ENCODE measurements at places on chromosomes 3 and 15.

GRCh38 chr3:66415867-66416428, 84.9 kb downstream of the LRIG1 start:
- DNase-seq: no peak

GRCh38 chr15:75064846-75065245, 41.5 kb downstream of the PPCDC start:
- no peak for DNase-seq

DNA sequence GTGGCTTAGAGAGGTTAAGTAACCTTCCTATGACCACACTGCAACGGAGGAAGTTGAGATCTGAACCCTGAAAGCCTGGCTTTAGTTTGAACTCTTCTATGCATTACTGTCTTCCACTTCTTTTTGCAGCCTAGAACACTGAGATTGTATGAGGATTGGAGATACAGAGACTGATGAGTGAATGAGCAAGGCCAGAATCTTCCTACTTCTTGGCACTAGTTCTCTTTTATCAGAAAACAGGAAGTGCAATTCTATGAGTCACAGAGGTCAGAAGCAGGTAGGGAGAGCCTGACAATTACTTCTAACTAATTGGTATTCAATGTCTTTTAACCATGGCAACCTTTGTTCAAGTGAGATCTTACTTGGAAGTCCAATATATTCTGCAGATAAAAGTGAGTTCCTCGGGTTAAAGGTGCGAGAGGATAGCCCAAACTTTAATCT, 219.0 kb downstream of the SHQ1 start:
- DNase-seq: no peak

DNA sequence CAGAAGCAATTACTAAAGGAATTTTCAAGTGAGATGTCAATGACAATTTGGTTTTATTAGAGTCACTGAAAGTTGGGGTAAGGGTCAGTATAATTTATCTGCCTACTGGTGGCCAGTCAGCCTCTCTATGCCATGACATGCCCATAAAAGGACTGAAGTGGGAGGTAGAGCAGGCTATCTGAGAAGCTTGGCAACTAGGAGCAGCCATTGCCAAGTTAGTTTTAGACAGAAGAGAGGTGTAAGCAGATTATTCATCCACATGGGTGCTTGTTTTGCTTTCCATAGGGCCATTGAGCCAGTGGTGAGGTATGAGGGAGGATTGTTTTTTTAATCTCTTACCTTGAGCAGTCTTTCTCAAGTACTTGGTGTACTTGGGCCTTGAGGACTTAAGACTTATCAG, 8.1 kb upstream of the RBP1 start:
- DNase-seq: no peak

DNA sequence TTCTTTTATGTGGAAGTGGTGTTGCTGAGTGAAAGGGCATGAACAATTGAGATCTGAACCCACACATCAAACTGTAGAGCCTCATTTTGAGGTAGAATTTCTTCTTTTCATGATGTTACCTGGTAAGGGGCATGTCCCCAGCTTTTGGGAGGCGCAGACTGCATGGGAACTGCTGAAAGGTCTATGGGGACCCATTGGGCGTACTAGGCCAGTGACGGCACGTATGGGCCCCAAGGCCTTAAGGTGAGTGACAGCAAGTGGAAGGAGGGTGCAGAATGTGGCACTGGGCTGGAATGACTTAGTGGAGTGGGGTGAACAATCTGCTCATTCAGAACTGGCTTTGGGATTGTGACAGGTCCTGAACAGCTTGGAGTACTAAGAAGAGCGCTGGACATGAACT, 123.6 kb upstream of the RGMA start:
- no peak for DNase-seq

GRCh38 chr15:78130466-78131294, 565 bp downstream of the CIB2 start:
- peak; percentile 73 for DNase-seq

DNA sequence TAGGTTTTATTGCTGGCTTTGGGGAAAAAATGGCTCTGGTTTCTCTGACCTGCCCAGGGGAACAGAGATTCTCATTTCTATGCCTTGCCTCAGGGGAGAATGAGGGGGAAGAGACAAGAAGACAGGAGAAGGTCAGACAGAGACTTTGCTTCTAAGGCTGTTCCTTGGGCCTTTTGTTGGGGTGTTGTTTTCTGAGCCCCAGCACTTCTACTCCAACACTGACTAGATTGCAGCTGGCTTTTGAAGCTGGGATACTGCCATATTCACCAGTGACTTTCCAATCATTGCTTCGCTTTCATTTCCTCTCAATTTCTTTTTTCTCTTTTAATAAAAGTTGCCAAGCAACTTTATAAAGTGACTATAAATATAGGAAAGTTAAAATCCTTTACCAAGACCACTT, 143.2 kb upstream of the ARHGEF26 start:
- DNase-seq: no peak

GRCh38 chr3:128420289-128420688, 46.4 kb downstream of the DNAJB8 start:
- DNase-seq: no peak

DNA sequence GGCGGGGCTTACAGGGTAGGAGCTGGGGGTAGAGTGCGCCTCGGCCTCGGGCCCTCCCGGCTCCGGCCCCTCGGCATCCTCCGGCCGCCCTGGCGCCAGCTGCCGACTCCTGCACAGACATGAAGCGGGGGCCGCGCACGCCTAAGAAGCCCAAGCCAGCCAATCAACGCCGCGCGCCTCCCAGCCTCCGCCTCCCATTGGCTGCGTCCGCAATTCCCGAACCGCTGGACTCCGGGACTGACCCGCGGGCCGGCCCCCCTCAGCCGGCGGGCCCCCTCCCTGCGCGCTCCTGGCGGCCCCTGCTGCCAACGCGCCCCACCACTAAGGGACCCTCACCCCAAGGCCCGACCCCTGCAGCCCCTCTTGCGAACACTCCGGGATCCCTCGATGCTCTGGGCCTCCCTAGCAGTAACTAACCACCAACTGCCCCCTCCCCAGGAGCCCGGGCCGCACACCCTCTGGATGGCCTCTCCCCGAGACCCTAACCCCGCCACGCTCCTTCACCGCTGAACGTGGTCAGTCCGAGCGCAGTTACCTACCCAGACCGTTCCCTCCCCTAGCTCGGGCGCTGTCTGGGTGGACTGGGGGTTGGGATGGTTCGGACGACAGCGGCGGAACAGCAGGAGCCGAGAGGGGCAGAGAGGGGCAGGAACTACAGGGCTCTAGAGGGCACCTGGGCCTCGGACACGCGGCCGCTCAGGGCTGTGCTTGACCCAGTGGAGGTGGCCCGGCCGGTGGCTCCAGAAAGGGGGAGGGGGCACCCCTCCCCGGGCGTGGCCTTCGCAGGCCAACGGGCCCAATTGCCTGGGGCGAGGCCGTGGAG, 5.0 kb downstream of the GATA2 start:
- DNase-seq: no peak

DNA sequence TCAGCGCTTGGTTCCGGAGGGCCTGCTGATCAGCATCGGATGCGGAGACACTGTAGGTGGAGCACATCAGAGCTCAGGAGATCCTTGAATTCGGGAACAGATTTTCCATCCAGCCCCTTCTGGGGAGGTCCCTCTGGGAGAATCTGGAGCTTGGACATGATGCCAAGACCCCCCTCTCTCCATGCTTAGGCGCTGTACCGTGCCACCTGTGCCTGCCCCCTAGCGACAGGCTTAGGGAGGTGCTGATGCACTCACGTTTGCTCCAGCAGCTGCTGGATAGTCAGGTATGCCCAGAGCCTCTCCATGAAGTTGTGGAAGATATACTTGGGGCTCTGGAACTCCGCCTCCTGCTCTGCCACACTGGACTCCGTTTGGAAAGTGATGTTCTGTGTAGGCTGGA, 9.7 kb downstream of the ITIH4 start:
- no peak for DNase-seq

- DNase-seq: no peak
These were observed 282.8 kb upstream of the NECTIN3 start for GRCh38 chr3:110788794-110789193.

- no peak for DNase-seq
These were observed 57.8 kb upstream of the TGFBR2 start for GRCh38 chr3:30548600-30548999.

DNA sequence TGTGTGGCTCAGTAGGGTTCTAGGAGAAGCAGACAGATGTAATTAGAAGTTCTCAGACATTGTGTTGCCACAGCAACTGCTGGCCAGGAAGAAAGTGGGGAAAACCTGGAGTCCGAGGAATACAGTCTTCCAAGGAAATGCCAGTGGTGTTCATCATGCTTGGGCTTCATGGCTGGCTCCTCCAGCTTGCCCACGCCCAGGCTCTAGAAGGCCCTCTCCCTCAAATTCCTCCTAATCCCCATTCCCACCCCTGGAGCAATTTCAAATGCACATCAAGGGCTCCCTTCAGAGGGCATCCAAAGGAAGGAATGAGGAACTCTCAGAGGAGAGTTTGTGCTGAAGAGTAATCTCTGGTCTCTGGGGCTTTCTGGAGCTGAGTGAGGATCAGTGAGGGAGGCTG, 21.9 kb downstream of the FSTL1 start:
- no peak for DNase-seq

DNA sequence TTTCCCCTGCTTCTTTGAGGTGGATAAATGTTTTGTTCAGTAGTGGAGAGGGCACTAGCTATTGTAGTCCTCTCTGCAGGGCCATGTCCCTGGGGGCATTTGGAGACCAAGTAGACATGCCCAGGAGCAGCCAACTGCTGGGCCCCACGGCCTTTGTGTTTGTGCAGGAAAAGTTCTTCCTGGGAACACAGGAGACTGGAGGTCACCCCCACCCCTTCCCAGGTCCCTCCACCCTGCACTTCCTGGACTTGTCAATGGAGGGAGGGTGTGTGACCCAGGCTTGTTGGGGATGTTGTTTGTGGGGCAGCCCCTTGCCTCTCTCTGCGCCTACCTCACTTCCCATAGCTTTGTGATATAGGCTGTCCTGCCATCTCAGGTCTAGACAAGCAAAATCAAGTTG, 317.0 kb upstream of the LRRFIP2 start:
- no peak for DNase-seq
